MCF 10A (cell line): ENCODE measurements at places on chromosomes 12 and 14. TPM values are rescaled to one million over a fixed set of nuclear protein-coding genes. Genes with fewer than 3 reads are reported as not detected.

The KRT6C gene
- 0.19 and 0.44 TPM in 2 replicates for total RNA-seq

The CMA1 gene
- not detected in 2 replicates for total RNA-seq

The SLC7A8 gene
- 1.5 and 2.4 TPM in 2 replicates for total RNA-seq

DNA sequence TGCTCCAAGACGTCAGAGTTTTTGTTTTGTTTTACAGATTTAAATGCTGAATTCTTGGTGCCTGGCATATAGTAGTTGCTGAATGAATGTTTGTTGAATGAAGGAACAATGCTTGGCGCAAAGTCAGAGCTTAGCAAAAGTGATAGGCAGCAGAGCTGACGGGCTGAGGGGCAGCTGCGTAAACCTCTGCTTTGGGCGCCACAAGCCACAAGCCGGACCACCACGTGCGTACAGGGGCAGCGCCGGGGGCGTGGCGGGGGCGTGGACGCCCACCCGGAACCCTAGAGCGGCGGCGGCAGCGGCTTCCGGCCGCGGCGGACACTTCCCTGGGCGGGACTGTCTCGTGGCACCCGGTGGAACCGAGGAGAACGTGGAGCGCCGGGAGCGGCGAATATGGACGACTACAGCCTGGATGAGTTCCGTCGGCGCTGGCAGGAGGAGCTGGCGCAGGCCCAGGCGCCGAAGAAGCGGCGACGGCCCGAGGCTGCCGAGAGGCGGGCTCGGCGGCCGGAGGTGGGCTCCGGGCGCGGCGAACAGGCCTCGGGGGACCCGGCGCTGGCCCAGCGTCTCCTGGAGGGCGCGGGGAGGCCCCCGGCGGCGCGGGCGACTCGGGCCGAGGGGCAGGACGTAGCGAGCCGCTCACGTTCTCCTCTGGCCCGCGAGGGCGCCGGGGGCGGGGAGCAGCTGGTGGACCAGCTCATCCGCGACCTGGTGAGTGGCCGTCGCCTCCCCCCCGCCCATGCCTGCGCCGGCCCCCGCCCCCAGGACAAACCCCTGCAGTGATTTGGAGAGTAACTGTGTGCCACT is at the start of gene FBXW8:
FBXW8 (plus strand) TSS at position 306 of the 807 bp plus-strand sequence; CDS start at position 394, 88 bp downstream.
- peaks cover 4% of the 10 kb centered on the region for H3K36me3 ChIP-seq
- H3K4me3 ChIP-seq = peak within 1 kb of the TSS; percentile 74
- DNase-seq = peak; percentile 62
- peaks cover 1% of the 10 kb centered on the region for H3K4me1 ChIP-seq
- peak within 1 kb of the TSS; percentile 40 for H3K27ac ChIP-seq

DNA sequence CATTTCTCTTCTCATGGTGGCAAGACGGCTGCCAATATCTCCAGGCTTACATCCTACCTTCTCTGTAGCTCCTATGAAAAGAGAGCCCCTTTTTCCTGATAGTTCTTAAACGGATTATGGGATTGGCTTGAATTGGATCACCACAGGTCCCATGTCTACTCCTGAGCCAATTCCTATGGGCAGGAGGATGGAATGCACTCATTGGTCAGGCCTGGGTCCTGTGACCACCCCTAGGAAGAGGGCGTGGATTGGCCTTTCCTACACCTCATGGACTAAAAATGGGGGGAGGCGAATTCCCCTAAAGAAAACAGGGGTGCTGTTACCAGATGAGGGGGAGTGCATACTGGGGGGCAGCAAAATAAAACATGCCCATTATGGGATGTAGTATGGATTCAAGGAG is 108.8 kb downstream of the PTPN11 start:
- no peaks in the 10 kb centered on the region for H3K36me3 ChIP-seq
- no peaks in the 10 kb centered on the region for H3K27me3 ChIP-seq
- H3K27ac ChIP-seq = no peak overlapping the region
- no peak overlapping the region for H3K4me3 ChIP-seq

- no peaks in the 10 kb centered on the region for H3K4me1 ChIP-seq
- H3K27ac ChIP-seq = no peak overlapping the region
- H3K36me3 ChIP-seq = no peaks in the 10 kb centered on the region
- H3K4me3 ChIP-seq = no peak overlapping the region
These were observed 743.4 kb downstream of the RPS29 start for GRCh38 chr14:48842785-48843184.

GRCh38 chr12:25083211-25083610 is 111.7 kb downstream of the DNAI7 start:
- H3K36me3 ChIP-seq = no peaks in the 10 kb centered on the region
- H3K4me1 ChIP-seq = no peaks in the 10 kb centered on the region
- no peak overlapping the region for H3K27ac ChIP-seq
- DNase-seq = no peak
- no peaks in the 10 kb centered on the region for H3K27me3 ChIP-seq

- no peak for DNase-seq
- no peaks in the 10 kb centered on the region for H3K36me3 ChIP-seq
- no peaks in the 10 kb centered on the region for H3K27me3 ChIP-seq
- H3K27ac ChIP-seq = no peak overlapping the region
These were observed 143.9 kb upstream of the SSTR1 start for GRCh38 chr14:38063711-38064320.
